ENCODE measurements at places on chromosomes 4 and X.

GRCh38 chr4:147366164-147366563 lies 114.7 kb upstream of the EDNRA start:
- DNase-seq, result no peak

DNA sequence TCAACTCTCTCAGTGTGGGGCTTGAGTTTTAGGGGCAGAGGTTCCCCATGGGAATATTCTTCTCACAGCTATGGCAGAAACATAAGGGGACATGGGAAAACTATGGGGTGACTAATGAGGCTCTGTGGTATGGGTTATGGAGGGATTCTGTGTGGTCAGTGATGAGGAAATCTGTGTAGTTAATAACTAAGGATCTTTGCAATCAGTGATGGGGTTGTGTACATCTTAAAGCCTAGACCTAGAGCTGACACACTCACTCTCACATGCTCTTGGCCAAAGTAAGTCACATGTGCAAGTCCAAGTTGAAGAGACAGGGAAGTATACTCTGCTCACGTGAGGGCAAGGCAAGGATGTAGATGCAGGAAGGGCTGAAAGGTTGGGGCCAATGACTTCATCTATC lies 86.4 kb upstream of the UXT start:
- no peak for DNase-seq

DNA sequence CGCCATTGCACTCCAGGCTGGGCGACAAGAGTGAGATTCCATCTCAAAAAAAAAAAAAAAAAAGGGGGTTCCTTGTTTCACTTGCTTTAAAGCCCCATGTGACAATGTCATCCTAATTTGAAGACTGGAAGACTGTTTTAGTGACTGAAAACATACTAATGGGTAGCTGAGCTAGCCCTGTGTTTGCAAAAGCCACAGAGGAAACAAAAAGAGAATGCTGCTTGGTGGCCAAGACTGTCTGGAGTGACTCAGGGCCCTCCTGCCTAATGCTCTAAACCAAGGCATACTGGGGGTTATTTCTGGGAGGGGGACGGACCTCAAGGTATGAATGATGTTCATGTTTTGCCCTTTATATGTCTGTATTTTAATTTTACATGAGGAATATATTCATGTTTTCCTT lies 16.0 kb downstream of the HPSE start:
- DNase-seq, result no peak

DNA sequence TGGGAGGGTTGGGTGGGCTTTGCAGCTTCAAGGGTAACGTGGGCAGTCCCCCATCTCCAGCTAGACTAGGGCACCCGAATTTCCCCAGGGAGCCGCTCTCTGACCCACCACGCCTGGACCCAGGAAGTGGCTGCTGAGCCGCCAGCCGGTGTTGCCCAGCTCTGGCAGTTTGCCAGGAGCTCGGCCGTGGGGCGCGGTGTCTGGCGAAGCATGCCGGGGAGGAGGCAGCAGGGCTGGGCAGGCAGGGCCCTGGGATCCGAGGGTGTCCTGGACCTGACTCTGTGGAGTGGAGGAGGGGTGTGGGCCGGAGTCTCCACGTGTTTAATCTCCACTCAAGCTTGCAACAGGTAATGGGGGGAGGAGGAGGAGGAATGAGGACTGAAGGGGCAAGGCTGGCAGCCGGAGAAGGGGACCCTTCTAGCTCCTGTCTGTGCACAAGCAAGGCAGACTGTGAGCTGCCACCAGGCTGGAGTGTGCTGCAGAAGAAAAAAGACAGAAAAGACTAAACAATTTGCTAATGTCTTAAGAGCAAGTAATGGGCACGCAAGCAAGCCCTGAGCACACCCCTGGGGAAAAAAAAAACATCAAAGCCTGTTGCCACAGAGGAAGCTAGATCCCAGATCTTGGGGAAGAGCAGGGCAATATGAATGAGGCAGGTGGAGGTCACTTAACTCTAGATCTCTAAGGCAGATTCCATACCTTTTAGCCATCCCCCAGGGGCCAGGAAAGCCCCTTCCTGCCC lies 2.4 kb downstream of the LONRF3 start:
- peak; percentile 23 for DNase-seq

DNA sequence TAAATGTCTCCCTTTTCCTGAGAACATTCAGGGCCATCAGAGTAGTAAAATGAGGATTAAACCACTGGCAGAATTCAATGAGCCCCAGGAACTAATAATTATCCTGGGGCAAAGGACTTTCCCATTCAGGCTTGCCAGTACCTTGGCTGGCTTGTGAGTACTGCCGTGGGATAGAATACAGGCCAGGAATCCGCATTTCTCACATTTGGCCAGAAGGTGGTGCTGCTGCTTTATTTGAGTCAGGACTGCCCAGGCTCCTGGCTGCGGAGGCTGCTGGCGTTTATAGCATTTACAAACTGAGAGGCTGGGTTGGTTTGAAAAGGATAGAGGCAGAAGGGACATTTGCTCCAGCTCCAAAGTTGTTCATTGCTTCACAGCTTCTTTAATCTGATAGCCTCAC lies 91.4 kb downstream of the RTL9 start:
- peak; percentile 91 for DNase-seq

- DNase-seq, result peak; percentile 82
Measured at GRCh38 chrX:40169193-40170101, 71.7 kb upstream of the BCOR start.

DNA sequence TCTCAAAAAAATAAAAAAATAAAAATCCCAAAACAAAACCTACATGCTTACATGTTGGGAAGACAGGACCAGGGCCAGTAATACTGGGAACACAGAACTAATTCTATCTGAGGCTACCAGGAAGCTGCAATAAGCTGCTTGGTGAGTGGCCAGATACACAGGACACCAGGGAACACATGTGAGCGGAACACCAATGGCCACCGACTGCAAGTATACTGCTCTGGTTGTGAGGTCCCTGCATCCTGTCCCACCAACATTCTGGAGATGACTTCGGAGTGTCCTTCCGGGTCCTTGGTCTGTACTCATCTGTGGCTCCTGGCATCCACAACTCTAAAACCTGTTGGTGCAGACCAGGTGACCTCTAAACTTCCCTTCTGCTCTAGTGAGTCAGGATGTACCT lies 2.7 kb downstream of the TNIP2 start:
- DNase-seq, result no peak

- no peak for DNase-seq
Measured at GRCh38 chr4:140628016-140628415, 59.3 kb upstream of the UCP1 start.

DNA sequence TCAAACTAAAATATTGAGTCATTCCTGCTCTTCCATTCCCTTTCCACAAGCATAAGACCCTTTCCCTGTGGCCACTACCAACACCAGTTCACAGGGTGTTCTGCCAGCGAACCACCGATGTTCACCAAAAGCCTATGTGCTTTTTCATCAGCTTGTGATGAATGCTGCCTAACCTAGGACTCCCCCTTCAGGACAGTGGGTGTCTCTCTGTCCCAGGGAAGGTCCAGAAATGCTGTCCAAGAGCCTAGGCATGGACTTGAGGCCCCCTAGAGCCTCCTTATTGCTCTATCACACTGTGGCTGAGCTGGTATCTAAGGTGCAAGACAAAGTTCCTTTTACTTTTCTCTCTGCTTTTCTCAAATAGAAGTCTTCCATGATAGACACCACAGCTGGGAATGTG lies 1015.6 kb downstream of the PCDH19 start:
- DNase-seq, result no peak

All from tongue (tissue), 3 donors.